ENCODE measurements at places on chromosomes 12 and 14.

GRCh38 chr14:64184103-64184729, 110.0 kb downstream of the ESR2 start:
- no peak for DNase-seq

- no peak for DNase-seq
Observed at GRCh38 chr12:65470256-65470655, 191.8 kb downstream of the MSRB3 start.

DNA sequence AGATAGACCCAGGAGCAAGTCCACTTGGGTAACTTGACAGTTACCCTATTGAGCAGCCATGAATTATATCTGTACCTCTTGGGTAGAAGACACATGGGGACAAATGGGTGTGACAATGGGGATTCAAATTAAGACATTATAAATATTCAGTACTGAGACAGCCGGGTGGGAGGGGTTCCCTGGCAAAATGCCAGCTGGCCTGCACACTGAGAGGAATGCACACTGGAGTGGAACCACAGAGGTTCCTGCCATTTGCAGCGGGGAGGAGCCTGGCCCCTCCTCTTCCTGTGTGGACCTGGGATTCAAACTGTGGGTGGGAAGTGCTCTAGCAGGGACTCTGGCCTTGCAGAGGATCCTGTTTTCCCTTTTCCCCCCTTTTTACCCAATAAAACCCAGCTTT, 118.7 kb upstream of the CDKN3 start:
- no peak for DNase-seq

GRCh38 chr12:2355198-2355597, 302.4 kb downstream of the CACNA1C start:
- DNase-seq, result no peak

- DNase-seq, result no peak
Observed at GRCh38 chr12:24023081-24023480, 73.6 kb upstream of the SOX5 start.

DNA sequence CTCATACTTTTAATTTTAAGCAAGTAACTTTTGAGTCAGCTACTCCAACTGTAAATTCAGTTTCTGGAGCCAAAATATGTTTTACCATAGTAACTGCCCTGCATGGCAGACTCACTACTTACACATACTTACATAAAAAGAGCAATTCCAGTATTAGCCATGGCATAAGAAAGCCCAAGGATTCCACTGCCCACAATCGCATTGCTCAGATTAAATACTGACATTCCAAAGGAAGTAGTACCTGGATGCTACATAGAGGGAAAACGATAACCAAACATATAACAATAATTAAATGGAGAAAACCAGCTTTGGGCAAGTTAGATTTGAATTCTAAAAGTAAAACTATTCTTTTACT, 2.2 kb downstream of the SLC38A2 start:
- DNase-seq, result no peak

- DNase-seq, result no peak
Observed at GRCh38 chr12:120751389-120751788, 25.8 kb downstream of the ACADS start.

DNA sequence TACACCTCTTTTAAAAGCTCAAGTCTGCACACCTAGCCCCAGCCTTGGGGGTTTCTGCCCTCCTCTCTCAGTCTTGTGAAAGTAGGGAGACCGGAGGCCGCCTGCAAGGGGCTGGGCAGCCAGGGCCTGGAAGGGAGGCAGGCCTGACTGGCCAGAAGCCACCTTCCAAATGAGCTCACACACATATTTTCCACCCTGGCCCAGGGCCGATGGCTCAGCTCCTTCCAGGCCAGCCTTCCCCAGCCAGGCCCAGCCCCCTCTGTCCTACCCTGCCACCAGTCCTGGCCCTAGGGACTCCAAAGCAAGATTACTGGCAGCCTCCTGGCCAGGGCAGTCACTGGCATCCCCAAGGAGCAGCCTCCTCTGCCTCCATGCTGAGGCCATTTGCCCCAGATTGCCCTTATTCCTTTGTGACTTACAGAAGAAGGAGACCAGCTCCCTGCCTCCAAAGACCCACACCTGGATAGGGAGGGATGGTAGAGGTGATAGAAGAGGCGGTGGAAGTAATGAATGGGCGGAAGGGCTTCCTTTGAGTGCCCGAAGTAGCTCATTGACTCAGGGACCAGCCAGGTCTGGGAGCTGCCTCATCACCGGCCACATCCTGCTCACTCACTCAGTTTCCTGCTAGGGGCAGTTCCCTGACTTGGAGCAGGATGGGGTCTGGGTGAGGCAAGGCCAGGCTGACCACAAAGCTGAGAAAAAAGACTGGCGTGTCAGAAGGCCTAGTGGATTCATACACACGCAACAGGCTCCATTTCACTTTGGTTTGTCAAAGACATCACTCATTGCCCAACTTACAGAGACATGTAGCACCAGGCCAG, 14.8 kb downstream of the MMP14 start:
- DNase-seq, result no peak

- DNase-seq, result no peak
Observed at GRCh38 chr14:50399251-50400032, 2.8 kb upstream of the CDKL1 start.

DNA sequence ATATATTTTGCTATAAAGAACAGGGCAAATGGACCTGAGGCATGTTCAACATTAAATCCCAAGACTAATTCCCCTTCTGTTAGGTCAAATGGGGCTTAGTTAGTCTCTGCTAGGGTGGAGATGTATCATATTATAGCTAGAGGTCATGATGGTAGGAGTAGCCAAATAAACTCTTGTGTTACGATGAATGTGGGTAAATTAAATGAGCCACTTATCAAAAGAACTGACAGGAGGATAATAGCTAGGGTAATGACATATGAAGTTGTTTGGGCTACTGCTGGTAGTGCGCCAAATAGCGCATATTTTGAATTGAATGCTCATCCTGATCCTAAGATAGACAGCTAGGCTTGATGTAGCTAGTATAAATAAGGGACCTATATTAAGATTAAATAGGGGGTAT, 445.0 kb downstream of the GXYLT1 start:
- DNase-seq, result no peak

DNA sequence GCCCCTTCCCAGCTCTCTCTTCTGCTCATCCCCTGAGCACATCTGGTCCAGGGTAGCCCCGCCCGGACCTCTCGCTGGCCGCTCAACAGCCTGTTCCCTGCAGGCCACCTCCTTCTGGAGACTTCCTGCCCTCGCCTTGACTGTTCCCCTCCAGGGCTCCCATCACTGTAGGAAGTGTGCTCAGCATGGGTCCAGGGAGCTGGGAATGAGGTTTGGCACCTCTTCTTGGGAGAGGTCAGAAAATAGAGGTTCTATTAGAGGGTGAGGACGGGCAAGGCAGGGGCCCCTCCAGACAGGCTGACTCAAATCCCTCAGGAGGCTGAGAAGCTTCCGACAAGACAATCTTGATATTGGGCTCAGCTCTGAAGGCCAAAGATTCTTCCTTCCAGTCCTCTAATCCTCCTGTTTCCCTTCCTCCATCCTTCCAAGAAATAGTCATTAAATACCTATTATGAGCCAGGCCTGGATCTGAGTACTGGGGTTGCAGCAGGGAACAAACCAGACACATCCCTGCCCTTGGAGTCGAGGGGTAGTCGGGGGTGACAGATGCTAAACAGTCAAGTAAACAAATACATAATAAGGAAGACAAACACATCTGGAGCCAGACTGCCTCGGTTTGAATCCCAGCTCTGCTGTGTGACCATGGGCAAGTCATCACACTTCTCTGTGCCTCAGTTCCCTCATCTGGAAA, 30.6 kb downstream of the CMKLR1 start:
- no peak for DNase-seq

- no peak for DNase-seq
Observed at GRCh38 chr14:73235531-73236155, 1.7 kb upstream of the PAPLN start.

DNA sequence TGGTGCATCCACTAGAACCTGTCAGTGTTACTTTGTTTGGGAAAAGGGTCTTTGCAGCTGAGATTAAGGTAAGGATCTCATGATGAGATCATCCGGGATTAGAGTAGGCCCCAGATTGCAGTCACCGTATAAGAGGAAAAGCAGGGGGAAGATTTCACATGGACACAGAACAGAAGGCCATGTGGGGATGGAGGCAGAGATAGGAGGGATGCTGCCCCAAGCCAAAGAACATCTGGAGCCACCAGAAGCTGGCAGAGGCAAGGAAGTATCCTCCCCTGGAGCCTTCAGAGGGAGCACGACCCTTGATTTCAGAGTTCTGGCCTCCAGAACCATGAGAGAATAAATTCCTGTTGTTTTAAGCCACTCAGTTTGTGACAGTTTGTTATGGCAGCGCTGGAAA, 39.6 kb downstream of the CMKLR1 start:
- no peak for DNase-seq

All from stimulated activated CD4-positive, alpha-beta T cell treated with anti-CD3 and anti-CD28 coated beads, TNF-alpha, amount 100 ng/mL, for 1 hour (primary cell).